Stimulated activated CD8-positive, alpha-beta memory T cell treated with anti-CD3 and anti-CD28 coated beads, Interleukin-2, amount 100 ng/mL, for 1 hour (primary cell): ENCODE measurements at places on chromosomes 7 and 10.

- DNase-seq, result no peak
Observed at GRCh38 chr10:46325021-46325420, 38.2 kb downstream of the ANTXRL start.

GRCh38 chr7:7795630-7796121, 77.3 kb upstream of the RPA3 start:
- DNase-seq, result no peak

DNA sequence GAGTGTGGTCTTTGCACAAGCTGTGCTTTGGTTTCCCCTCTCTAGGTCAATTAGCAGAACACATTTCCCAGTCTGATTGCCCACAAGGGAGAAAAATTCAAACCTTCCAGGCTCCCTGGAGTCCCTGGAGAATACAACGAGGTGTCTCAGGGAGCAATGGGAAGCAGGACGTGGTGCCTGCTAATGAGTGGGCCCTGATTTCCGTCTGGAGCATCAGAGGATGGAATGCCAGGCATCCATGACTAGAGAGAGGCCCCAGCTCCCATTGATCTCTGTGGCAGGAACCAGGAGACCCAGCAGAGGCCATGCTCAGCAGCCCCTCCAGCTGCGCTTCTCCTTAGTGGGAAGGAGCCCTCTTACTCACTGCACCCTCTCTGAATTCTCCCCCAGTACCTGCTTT, 33.2 kb upstream of the TLX1 start:
- DNase-seq, result no peak

GRCh38 chr10:103620352-103620740, 126.8 kb downstream of the NEURL1 start:
- no peak for DNase-seq

GRCh38 chr10:123134915-123135414, 805 bp upstream of the HMX3 start:
- no peak for DNase-seq

DNA sequence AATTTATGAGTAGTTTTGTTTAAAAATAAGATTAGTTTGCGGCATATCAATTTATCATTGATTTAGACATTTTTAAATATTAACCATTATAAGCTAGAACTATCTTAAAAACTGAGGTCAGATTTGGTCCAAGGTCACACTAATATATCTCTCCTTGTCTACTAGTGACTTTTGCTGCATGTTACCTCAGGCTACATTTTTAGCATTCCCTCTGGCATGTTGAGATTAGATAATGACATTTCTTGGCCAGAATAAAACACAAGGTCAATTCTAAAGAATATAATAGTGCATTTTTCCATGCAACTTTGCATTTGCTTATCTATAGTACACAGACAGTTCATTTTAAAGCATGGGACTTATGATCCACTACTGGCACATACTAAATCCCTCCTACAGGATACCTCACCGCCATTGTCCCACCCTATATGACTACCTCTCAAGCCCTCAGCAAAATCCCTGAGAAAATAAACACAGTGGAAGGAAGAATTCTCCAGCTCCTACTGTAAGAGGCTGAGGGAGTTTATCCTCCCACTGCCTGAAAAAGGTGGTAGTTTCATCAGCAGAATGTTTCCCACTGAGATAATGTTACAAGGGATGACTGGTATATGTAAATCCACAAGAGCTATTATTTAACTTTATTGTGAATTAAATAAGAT, 816.4 kb downstream of the GRM8 start:
- DNase-seq, result no peak

DNA sequence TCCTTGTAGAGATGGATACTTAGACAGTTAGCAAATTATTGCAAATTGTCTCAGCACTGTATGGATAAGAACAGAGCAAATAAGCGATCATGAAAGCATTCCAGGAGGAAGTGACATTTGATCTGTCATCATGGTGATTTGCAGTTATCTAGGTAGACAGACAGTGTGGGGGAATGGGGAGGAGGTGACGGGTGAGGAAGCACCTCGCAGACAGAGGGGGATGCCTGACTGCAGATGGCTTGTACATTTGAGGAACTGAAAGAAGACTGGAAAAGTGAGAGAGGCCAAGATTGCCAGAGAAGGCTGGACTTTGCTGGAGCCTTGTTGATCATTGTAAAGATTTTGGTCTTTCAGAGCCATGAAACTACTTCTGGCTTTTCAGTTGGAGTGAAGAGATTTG, 318.2 kb upstream of the CELF2 start:
- no peak for DNase-seq

DNA sequence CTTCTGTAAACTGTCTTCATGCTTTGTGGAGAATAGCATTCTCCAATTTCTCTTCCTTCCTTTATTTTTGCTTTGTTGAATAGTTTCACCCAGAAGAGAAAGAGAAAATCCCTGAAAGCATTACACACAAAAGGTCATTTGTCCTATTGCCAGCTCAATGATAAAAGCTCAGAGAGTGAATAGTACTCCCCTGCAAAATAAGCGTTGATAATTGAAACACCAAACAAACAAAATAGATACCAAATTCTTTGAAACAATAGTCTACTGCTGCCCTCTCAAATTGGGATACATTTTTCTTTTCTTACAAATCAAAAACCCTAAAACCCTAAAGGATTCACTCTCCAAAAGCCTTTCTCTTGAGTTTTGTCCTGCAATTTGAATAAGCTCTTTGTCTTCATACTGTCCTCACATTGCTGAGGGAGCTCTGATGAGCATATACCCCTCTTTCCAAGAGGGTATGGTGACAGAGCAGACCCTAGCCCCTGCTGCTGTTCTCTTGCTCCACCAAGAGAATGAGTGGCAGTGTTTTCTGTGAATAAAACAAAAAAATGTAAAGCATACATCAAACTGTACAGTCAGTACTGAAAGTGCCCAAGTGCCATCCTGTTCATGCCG, 134.4 kb downstream of the CSTF2T start:
- no peak for DNase-seq

- no peak for DNase-seq
Observed at GRCh38 chr10:102710609-102711008, 3.6 kb downstream of the ARL3 start.

DNA sequence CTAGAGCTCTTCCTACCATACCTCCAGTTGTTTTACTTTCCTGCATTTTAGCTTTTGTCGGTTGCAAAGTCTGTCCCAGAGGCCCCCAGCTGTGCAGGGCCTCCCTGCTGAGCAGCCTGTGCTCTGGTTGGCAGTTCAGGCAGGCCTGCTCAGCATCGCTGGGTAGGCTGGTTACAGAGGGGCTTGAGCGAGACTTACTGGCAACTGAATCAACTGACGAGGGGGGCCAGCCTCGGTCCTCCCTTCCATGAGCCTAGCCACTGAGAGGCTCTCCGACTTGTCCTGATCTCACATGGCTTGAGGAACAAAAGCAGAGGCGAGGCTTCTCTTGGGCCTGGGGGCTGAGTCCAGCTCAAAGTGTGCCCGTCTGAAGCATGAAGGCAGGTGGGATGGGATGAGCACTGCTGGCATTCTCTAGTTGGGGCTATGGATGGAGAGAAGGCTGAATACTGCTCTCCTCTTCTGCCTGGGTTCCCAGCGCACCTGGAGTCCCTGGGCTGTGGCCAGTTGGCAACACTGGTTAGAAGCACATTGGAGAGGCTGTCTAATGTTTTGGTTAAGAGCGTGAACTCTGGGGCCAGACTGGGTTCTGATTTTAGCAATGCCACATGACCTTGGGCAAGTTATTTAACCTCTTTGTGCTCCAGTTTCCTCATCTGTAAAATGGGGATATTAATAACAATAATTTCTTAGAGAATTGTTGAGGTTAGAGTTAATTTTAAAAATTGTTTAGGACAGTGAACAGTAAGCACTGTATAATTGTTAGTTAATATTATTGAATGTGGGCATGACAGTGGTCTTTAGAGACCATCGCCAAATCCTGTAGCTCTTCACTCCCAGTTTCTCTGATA, 6.9 kb upstream of the SFRP5 start:
- DNase-seq, result no peak

DNA sequence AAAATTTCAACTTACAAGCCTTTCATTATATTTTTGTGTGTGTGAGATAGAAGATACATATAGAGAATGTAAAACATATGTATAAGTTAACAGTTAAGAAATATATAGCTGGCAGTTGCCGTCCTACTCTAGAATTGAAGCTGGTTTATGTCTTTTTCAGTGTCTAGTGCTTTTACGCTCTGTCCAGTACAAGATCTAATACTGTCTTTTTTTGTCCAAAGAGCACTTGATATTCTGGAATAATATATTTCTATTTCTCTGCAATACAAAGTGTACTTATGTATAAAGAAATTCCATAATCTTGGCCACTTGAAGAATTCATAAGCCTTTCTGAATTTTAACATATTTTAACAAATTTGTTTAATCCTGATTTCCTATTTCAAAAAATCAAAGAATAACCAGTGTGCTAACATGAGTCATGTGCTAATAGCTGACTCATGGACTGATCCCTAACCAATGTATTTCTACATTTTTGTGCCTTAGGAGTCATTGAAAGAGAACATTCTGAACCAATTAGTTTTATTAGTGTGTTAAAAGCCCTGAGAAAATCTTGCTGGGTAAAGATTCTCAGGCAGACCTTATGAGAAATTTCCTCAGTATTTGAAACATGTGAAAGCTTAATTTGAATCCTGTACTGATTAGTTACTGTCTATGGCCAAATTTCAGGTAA, 73.2 kb upstream of the CCAR1 start:
- no peak for DNase-seq

GRCh38 chr10:93873420-93874115, 20.2 kb upstream of the SLC35G1 start:
- DNase-seq, result no peak

DNA sequence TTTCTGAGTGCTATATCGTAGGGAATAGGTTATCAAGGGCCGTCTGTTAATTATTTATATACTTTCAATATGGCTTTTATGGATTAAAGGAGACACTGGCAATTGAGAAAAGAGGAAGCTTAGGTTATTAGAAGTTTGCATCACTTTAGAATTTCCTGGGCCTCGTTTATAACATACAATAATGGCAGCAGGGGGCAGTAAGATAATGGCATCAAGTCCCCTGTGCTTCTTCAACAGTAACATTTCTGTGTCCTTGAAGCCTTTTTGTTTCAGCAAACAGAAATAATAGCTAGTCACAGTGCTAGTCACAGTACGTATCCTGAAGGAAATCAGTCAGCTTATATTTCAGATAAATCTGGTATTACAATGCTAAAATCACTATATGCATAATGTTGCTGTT, 41.9 kb downstream of the SPAM1 start:
- DNase-seq, result no peak

DNA sequence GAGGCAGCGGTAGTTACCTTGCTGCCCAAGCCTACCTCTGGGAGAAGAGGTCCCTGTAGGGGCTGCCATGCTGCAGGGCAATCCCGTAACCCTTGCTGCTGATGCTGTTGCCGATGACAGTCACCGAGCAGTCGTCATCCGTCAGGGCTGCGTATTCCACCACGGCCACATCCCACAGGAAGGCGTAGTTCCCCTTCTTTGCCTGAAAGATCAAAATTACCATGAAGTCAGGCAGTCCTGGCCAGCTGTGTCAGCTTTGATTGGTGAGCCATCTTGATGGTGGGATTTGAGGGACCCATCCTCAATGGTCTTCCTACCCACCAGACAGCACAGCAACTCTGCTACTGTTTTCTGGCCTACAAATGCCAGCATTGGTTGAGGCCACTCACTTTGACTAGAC, 746.8 kb downstream of the GRID1 start:
- no peak for DNase-seq

GRCh38 chr7:149310113-149310836, 48.3 kb downstream of the ZNF783 start:
- no peak for DNase-seq

DNA sequence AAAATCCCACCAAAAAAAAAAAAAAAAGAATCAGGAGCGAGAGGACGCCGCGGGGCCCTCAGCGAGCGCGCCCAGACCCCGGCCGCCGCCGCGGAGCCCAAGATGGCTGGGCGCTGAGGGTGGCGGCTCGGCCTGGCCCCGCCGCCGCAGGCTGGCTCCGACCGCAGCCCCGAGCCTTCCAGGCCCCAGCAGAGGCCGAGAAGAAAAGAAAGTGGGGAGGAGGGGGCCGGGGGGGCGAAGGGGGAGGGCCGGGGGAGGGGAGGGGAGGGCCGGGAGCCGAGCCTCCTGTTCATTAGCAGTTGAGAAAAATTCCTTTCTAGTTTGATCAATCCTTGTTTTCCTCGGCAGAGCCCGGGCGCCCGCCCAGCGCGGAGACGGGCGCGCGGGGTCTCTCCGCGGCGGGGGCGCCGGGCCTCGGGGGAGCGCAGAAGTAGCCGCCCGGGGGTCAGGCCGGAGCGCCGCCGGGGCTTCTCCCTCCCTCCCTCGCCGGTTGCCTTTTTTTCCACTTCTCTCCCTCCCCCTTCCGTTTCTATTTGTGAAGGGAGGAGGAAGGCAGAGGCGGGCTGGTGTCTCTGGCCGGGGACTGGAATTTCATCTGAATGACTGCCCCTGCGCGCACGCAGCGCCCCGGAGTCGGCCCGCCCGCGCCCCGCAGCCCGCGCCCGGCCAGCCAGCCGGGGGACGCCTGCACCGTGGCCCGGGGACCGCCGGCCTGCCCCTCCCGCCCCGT, 778 bp upstream of the TRIM8 start:
- DNase-seq, result no peak

GRCh38 chr7:131365838-131366237, 38.2 kb downstream of the MKLN1 start:
- DNase-seq, result no peak

GRCh38 chr10:3496138-3496537, 288.9 kb downstream of the KLF6 start:
- no peak for DNase-seq

GRCh38 chr10:77201135-77202106, 436.2 kb downstream of the KCNMA1 start:
- DNase-seq, result no peak

- no peak for DNase-seq
Observed at GRCh38 chr10:15482156-15482555, 111.1 kb upstream of the FAM171A1 start.

- no peak for DNase-seq
Observed at GRCh38 chr7:390761-391410, 100.9 kb downstream of the FOXL3 start.

DNA sequence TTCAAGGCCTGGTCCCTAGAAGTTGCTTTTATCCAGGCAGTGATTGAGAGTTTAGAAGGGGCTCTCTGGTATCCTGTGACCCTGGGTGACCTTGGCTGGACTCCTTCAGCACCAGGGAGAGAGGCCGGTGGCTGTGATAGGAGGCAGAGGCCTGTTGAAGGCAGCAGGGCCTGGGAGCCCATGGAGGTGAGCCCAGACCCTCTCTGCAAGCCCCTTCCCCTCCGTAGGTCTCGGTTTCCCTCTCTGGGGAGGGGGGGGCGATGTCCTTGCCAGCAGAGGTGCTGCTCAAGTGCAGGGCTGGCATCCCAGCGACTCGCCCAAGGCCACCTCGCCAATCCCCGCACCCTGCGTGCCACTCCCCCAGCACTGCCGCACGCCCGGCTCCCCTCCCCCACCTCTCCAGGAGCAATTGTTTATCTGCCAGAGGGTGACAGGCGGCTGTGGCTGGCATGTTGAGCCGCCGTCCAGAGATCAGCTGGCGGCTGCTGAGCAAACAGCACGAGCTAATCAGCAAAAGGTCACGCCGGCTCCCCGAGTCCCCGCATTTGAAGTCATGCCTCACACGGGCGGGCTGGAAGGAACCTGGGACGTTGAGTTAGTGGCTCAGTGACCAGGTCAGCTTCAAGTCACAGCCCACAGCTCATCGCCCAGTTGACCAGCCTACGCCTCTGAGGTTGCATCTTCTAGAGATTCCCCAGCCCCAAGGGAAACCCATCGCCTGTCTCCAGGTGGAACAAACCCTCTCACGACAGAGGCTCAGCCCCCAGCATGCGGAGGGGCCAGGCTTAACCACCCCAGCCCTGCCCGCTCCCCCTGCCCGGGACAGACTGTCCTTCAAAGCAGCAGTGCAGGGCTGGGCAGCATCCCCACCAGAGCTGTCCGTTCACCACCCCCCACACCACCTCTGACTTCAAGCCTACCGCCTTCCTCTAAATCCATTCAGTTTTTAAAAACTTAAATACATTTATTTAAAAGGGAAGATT, 43.7 kb downstream of the ELFN1 start:
- no peak for DNase-seq
